T-helper 17 cell (primary cell): ENCODE measurements at places on chromosomes 7 and 10.

- DNase-seq = no peak
Observed at GRCh38 chr10:117138838-117139580, 939 bp upstream of the VAX1 start.

DNA sequence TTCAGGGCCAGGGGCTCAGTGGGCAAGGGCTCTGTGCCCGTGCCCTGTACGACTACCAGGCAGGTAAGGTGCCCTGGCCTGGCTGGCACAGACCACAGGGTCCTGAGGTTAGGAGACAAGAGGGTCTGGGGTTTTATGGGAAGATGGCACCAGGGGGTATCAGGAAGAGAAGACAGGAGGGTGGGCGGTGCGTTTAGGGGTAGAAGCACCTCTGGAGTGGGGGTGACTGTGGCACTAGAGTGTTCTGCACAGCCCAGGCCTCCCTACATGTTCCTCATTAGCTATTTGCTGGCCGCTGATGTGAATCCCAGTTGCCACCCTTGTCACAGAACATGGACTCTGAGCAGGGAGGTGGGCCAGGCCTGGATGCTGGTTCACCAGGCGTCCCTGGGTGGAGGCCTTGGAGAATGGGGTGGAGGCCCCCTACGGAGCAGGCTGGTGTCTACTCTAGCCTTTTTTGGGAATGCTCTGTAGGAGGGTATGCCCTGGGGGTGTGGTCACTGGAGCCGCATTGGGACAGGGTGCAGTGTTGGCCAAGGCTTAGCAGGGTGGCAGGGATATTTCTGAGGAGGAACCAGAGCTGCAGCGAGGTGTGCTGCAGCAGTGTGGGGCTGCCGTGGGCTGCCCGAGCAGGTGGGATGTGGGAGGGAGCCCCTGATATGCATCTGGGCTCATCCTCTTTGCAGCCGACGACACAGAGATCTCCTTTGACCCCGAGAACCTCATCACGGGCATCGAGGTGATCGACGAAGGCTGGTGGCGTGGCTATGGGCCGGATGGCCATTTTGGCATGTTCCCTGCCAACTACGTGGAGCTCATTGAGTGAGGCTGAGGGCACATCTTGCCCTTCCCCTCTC is 5.0 kb downstream of the PGAM2 start:
- no peak for DNase-seq

- DNase-seq = no peak
Observed at GRCh38 chr7:158726277-158726807, 21.7 kb upstream of the NCAPG2 start.

- no peak for DNase-seq
Observed at GRCh38 chr7:16785321-16785720, 19.5 kb downstream of the AGR2 start.

- no peak for DNase-seq
Observed at GRCh38 chr10:110502072-110502845, 4.6 kb downstream of the DUSP5 start.

- DNase-seq = no peak
Observed at GRCh38 chr7:31924251-31924650, 146.0 kb downstream of the PDE1C start.

GRCh38 chr7:64753032-64753431 is 41.2 kb upstream of the ZNF138 start:
- DNase-seq = no peak

GRCh38 chr10:72329290-72330068 is 25.2 kb downstream of the DNAJB12 start:
- no peak for DNase-seq
